Cortex of kidney (tissue), 1 donor: ENCODE measurements at places on chromosomes 16 and 17.

GRCh38 chr17:74351552-74352210 is 10.0 kb downstream of the BTBD17 start:
- no peak for DNase-seq

DNA sequence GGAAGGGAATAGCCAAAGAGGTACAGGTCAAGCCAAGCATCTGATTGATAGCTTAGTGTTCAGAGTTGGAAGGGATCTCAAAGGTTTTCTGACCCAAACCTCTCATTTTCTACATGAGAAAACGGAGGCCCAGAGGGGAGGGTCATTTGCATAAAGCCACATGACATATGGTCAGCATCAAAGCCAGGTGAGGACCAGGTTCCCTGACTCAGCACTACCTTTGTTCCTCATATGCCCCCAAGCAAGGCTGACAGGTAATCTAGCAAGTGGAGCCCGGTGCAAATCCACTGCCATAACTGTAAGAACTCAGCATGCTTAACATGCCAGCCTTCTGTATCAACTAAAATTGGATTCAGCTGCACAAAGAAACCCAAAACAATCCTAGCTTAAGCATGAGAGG is 28.2 kb upstream of the CCL1 start:
- DNase-seq: no peak

DNA sequence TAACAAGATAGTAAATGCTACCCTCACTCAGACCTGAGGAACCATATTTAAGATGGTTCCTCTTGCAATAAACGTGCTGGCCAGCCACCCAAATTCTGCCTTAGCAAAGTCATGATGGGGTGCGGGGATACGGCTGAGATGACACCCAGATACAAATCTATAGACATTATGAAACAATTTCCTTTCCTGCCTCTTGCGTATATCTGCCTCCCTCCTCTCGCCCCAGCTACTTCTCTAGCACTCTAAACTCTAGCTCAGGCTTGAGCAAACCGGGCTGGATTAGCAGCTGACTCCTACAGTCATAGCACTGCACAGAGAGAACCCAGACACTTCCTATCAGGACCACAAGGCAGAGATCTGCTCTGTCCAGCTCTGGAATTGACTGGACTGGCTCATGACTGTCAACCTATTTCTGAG is 22.3 kb downstream of the CD300LF start:
- DNase-seq: no peak

DNA sequence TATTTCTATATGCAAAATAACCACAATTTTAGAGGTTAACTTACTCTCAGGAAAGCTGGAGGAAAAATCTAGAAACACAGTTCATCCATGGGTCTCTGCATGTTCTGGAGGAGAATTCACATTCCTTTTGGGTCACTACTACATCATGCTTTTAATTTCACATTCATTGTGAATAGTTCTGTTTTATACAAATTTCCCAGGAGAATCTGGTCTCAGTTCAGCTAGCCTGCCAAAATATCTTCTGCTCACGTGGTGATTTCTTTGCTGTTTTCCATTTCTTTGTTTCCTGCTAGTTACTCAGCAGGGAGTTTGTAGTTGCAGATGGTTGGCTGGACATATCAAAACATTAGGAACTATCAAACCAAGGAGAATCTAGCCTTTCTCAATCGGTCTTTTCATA is at the start of gene ABCA9:
Gene ABCA9 (minus strand): TSS at position 106 of the 400 bp plus-strand sequence. CDS start 9,801 bp downstream, outside the sequence.
- DNase-seq: no peak

DNA sequence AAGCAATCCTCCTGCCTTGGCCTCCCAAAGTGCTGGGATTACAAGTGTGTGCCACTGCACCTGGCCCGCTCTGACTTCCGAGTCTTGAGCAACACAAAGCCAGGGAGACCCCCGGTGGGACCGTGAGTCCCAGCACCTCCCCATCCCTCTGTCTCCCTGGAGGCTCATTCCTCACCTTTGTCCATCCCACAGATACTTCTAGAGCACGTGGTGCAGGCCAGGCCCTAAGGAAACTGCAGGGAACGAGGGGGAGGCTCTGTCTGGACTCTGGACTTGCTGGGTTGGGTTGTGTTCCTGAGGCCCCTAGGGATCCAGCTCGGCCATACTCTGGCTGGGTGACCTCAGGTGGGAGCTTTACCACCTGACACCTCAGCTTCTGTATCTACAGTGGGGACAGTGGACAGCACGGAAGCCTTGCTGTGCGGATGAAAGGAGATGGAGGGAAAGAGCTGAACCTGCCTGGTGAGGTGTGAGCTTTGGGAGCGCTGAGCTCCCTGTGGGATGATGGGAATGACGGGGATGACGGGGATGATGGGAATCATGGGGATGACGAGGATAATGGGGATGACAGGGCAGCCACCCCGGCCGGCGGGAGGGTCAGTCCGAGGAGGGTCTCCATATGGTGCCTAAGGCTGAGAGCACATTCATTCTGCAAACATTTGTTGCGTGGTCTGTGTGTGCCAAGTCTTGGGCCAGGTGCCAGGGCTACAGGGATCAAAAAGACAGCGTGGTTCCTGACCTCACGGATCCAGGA is 26.6 kb downstream of the C16orf74 start:
- DNase-seq: no peak

- no peak for DNase-seq
Measured at GRCh38 chr17:2735896-2736295, 13.6 kb downstream of the CCDC92B start.

DNA sequence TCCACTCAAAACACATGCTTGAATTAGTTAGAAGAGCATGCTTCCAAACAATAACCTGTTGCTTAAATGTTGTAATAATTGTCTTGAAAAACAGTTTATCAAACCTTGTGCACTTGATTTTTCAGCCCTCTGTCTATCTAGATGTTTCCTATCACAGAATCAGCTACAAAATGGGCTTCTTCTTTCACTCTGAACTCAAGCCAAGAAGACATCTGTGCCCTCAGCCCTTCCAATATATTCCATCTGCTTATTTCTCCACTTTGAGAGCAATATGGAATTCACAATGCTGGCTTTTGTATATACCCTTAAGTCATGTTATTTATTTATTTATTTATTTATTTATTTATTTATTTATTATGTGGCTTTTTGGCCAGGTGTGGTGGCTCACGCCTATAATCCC is 234.2 kb downstream of the TOX3 start:
- no peak for DNase-seq

GRCh38 chr16:51149721-51150164 is 1.3 kb downstream of the SALL1 start:
- DNase-seq: no peak

DNA sequence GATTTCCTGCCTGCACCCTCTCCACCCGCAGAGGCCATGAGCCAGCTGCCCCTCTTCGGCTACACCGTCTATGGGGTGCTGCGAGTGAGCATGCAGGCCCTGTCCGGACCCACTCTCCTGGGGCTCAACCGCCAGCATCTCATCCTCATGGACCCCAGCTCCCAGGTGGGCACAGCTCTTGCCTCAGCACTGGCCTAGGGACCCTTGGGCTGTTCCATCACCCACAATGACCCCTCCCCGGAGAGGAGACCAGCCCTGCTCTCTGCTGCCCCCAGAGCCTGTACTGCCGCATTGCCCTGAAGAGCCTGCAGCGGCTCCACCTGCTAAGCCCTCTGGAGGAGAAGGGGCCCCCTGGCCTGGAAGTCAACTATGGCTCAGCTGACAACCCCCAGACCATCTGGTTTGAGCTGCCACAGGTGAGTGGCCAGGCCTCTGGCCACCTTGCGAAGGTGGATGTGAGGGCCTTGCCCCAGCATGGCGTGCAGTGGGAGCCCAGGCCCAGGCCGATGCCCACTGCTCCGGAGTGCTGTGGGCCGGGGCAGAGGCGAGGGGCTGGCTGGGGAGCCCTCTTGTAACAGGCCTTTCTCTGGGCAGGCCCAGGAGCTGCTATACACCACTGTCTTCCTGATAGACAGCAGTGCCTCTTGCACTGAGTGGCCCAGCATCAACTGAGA is 7.3 kb upstream of the SMIM5 start:
- DNase-seq: no peak

DNA sequence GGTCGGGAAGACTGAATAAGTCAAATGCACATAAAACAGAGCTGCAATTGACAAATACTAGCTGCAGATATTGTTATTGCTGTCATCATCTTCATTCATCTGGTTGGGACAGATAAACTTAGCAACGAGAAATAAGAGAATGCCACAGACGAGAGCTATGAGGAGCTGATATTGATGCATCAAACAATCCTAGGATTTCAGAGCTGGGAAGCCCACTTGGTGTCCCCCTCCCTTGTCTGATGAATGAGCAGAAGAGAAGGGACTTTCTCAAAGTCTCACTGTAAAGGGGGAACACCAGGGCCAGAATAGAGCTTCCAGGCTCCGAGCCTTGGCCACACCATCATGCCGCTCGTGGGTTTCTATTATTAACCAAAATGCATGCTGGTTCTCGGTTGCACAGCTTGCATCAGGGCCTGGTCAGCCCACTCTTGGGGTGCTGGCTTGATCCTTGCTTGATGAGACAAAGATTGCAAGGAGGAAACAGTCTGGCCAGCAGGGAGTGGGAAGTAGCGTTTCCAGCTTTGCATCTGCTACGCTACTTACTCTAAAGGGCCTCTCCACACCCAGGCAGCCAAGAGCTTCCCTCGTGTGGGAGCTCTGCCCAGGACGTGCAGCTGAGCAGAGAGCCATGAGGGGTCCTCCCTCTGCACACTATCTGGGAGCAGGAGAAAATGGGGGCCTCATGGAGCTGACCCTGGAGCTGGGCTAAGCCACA is 28.4 kb upstream of the EMP2 start:
- no peak for DNase-seq

- no peak for DNase-seq
Measured at GRCh38 chr16:66342294-66342900, 24.1 kb upstream of the CDH5 start.

DNA sequence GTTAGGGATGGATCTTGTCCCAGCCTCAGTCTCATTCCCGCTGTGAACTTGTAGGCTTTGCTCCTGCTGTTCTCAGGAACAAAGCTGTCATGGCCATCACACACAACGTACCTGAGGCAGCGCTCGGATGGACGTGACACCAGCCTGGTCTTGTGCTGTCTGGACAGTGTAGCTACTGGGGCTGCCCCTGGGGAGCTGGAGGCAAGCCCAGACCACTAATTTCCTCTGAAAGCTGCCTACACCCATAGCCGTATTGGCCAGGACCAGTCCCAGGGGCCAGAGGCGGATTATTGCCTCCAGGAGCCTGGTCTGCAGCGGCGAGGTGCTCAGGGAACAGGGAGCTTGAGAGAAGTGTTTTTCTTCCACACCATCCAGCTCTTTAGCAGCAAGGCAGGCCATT is 11.7 kb downstream of the ZNHIT3 start:
- DNase-seq: no peak

DNA sequence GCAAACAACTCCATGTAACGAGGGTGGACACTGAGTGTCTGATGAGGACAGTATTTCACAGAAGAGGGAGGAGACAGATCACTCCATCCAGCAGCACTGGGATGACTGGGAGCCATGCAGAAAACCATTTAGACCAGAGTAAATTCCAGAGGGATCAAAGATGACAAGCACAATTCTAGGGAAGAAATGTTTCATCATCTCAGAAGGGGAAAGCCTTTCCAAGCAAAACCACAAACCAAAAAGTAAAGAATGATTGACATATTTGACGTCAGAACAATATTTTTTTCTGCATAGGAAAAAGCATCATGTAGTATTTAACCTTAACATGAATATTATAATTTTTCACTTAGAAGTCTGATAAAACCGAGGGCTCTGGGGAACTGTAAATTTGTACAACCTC is 4.8 kb downstream of the DNASE1 start:
- DNase-seq: no peak

- no peak for DNase-seq
Measured at GRCh38 chr17:82689077-82689476, 9.4 kb downstream of the RAB40B start.

DNA sequence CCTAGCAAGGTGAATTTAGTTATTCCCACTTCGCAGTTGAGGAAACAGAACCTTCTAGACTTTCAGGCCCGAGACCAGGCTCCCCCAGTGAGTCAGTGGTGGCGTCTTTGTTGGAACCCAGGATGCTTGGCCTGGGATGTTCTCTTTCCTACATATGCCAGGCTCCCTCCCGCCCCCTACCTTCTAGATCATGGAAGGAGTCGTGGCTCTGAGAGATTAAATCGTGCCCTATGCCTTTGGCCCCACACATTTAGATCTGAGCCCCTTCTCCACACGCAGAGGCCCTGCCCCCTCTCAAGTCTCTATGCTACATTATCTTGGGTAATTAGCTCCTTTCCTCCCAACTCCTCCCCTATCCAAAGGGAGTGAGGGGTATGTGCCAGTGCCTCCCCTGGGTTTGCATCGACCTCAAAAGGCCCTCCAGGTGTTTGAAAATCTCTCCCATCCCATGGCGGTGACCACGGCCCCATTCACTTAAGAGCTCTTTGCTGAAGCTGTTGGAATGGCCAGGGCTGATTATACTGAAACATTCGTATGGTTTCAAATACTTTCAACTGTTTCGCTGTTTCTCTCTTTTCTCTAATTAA is 3.0 kb downstream of the NGFR start:
- DNase-seq: no peak

DNA sequence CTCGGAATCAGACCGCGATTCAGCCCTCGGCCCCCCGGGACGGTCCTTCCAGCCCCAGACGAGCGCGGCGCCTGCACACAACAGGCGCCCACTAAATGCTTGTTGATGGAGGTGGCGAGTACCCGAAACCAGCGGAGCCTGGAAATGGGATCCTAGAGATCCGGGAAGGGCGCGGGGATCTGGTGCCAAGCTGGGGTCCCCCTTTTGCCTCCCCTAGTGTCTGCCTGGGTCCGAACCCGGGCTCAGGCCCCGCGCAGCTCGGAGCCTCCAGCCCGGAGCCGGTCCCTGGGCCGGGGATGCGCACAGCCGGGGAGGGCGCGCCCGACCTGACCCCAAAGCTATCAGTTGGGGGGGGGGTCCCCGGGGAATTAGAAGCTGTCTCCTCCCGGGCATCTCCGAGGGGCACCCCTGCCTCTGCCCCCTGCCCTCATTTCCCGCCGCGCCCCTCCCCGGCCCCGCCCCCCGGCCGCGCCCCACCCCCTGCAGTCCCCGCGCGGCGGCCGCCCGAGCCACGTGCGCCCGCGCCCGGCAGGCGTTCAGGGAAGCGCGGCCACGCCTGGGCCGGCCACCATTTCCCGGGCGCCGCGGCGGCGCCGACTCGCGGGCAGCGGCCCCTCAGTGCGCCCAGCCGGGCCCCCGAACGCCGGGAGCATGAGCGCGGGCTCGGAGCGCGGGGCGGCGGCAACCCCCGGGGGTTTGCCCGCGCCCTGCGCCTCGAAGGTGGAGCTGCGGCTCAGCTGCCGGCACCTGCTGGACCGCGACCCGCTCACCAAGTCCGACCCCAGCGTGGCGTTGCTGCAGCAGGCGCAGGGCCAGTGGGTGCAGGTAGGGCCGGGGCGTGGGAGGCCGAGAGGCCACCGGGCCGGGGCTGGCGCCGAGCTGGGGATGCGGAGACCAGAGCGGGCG is at the start of gene CPNE7:
Gene CPNE7 (plus strand): TSS at position 512 of the 906 bp plus-strand sequence. CDS start 140 bp downstream, at position 652.
- no peak for DNase-seq
